NCI-H748 treated with DMSO at 0.1 percent for 48 hours (cell line): ENCODE measurements at places on chromosomes 2 and 18.

DNA sequence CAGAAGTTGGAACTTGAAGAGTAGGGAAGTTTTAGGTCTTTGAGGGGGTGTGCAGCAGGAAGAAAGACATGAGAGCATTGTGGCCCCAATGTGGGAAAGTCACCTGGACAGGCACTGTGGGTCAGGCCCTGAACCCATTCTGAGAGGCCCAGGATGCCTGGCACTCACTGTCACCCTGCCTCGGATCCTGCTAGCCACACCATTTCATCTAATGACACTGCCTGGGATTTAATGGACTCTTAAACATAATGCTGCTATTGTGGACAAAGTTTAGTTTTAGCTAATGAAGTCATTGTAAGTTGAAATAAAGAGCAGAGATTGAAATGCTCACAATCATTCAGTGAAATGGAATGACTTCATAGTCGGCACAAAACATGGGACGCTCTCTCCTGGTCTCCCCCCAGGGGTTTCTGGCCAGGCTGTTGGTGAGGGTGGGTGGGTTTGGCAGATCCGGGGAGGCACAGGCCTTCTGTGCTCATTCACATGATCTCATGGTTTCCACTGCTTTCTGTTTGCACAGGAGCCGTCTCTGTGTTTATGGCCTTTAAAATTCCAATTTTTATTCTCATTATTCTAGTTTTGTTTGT is 141.8 kb upstream of the KLHL29 start:
- no peak for DNase-seq

DNA sequence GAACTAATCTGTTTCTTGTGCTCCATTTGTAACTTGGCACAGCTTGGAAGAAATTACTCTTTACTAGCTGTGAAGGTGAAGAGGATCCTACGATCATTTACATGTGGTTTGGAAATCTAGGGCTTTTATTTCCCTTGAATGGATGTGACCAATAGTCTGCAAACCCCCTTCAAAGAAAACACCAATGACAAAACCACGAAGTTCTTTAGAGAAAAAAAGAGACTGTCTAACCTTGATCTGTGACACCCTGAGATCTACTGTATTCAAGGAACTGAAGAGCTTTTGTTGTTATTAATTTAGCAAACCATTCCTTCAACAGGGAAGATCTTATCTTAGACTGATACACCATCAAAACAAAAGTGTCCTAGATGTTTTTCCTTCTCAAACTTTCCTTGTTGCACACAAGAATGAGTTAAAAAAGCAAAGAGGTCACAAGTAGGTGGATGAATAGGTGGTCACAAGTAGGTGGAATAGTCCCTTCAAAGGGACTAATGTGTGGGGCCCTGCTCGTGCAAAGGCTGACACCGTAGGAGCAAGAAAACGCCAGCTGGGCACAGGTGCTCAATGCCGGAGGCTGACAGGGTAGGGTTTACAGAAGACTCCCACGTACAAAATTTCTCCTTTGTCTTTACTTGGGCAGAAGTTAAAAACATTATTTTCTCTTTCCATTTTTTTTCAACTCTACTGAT is 95.6 kb upstream of the ITGB6 start:
- no peak for DNase-seq

- no peak for DNase-seq
Measured at GRCh38 chr2:183991968-183992367, 606.4 kb upstream of the ZNF804A start.

DNA sequence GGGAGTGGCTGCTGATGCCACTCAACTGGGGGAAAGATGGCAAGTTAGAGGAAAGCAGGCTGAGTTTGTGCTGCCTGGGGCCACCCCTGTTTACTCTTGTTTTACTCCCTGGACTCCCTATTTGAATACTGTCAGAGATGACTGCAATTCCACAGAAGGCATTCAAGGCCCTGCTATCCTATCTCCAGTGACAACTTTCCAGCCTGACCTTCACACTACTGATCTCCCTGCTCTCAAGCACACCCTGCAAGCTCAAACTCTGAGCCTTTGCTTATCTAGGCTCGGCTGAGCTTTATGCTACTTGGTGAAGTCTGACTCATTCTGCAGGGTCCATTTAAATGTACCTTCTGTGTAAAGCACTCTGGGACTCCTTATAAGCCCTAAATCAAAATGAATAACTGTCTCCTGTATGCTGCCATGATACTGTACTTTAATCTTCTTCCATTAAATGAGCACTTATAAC is 39.3 kb upstream of the DSG1 start:
- DNase-seq: no peak
